DMS153 (cell line): ENCODE measurements at places on chromosomes 5 and 9.

DNA sequence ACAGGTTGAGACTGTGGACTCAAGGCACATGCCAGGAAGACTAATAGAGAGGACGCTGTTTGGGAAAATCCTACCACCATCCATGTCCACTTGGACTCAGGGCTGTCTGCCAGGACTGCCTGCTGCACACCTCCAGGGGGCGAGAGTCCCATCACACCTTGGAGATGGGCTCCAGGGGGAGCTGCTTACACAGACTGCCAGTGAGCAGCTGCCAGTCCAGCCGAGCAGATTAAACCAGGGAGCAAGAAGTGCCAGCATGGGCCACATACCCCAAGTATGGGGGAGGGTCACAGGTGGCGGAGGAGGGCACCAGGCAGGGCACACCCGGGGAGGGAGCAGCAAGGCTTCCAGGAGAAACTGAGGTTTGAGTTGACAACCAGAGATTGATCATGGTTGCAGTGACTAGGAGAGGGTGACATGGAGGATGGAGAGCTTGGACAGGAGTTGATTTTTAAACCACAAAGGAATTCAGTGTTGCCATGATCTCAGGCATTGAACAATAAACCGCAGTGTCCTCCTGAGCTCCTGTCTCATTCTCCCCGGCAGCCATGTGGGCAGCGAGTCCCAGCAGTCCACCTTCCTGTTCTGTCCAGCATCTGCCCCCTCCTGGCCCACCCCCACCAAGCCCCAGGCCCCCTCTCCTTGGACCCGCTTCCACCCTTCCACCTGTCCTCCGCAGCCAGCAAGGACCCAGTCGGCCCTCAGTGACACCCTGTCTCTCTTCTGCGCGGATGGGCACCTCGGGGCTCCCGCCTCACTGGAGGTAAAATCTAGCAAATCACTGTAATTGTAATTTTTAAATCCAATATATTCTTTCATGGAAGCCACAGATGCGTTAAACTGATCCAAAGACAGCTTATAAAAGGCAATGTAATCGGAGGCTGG lies 3.1 kb upstream of the VAV2 start:
- DNase-seq = no peak

- no peak for DNase-seq
These were observed 252.3 kb downstream of the FANCC start for GRCh38 chr9:95065224-95065623.

GRCh38 chr5:172561151-172561550 lies 79.9 kb upstream of the NEURL1B start:
- no peak for DNase-seq

DNA sequence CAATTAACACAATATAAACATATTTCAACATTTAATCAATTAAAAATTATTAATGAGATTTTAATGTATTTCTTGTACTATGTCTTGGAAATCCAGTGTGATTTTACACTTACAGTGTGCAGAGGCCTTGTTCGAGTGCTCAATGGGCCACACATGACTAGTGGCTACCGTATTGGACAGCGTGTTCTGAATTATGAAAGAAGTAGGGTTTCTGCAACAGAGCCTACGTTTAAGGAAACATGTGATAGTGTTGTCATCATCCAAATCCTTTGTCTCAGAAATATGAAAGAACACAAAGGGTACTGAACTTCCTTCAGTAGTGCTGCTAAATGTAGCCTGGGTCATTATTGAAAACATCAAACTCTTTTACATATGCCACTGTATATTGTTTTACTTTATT lies 29.5 kb downstream of the NPR3 start:
- DNase-seq = no peak

DNA sequence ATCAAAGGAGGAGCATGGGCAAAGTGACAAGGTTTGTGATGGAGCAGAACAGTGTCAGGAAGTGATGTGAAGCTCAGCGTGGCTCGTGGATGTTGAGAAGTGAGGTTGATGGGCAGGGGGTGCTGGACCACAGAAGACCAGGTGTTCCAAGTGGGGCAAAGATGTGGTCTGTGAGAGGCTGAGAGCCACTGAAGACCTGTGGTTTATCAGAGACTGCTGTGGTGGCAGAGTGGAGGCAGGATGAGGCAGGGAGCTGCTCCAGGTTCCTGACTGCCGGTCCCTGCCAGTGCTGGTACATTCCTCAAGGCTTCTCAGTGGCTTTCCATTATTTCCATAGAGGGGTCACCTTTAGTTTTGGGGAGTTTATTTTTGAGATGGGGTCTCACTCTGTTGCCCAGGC lies 19.1 kb downstream of the PALM2AKAP2 start:
- no peak for DNase-seq

- DNase-seq = no peak
These were observed 43.9 kb upstream of the IL33 start for GRCh38 chr9:6171667-6172066.

DNA sequence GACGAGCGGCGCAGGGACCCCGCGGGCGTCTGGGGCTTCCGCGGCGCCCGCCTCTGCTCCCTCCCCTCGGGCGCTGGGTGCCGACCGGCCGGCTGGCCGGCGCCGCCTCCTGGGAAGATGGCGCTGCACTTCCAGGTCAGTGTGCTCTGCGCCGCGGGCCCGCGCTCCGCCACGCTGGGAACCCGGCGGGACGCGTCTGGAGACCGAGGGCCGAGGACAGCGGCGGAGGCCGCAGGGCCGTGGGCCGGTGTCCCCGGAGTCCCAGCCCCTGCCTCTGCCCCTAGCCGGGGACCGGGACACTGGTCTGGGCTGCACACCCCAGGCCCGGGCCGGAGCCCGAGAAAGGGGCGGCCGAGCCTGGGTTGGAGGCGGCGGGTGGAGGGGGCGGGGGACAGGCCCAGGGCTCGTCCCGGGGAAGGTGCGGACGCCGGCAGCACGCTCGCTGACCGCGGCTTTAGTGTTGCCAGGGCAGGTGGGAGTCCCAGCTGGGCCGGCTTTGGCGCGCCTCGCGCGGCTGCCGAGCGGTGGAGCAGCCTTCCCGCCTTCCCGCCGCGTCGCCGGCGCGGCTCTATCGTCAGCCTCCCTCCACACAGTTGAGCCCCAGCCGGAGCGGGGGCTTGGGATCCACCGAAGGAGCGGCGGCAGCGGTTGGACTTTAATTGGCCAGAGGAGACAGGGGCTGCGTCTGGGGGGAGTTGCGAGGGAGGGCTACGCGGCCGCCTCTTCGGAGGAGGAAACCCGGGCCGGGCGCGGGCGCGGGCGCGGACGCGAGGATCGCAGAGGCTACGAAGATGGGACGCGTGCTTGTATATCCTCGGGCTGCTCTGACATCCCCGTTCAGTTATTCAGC lies at the start of gene RANBP17:
RANBP17 (plus strand) TSS at position 102 of the 850 bp plus-strand sequence.
- no peak for DNase-seq
